ENCODE measurements at places on chromosomes 12 and 14. TPM values are rescaled to one million over a fixed set of nuclear protein-coding genes. Genes with fewer than 3 reads are reported as not detected.

The CLEC7A gene
- not detected for total RNA-seq

The TAS2R8 gene
- not detected for total RNA-seq

The FAM186B gene
- 0.48 TPM for total RNA-seq

The KRT82 gene
- not detected for total RNA-seq

The FOXG1 gene
- not detected for total RNA-seq

The SPRYD4 gene
- 1.1 TPM for total RNA-seq

The ADAM21 gene
- total RNA-seq: 0.64 TPM

The CFAP54 gene
- total RNA-seq: 0.85 TPM

Data from tracheal epithelial cell (primary cell).